NCI-H226 (cell line): ENCODE measurements at places on chromosomes 5 and 9.

DNA sequence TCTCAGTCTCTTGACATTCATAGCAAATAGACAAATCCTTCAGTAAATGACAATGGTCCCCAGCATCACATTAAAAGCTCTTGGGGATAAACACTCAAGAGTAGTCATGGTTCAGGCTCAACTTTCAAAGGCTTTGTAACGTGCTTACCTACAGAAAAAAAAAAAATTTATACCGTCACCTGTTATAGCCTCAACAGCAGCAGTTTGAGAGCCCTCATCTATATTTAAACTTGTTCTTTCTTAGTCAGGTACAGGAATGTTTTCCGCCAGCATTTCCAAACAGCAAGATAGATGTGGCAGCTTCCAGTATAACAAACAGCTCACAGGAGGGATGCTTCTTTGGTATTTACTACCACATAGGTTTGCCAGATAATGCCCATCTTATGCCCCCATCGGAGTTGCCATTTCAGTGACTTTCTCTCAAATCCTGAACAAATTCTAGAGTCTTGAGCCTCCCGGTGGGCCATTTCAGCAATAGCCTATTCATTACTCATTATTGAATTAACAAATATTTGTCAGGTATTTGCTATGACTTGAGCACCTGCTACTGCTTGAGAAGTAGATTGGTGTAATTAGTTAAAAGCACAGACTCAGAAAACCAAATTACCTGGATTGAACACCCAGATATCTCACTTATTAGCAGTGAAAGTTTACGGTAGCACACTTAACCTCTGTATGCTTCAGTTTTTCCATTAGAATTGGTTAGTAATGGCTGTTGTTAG lies 470.0 kb downstream of the EBF1 start:
- DNase-seq: no peak

DNA sequence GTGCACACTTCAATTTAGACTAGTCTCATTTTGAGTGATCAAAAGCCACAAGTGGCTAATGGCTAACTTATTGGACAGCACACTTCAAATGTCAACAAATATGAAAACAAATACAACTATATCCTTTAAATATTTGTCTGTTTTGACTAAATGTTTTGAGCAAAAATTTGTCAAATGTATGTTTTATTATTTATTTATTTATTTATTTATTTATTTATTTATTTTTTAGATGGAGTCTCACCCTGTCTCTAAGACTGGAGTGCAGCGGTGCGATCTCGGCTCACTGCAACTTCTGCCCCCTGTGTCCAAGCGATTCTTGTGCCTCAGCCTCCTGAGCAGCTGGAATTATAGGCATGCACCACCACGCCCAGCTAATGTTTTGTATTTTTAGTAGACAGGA lies 1392.1 kb upstream of the WWC1 start:
- no peak for DNase-seq

DNA sequence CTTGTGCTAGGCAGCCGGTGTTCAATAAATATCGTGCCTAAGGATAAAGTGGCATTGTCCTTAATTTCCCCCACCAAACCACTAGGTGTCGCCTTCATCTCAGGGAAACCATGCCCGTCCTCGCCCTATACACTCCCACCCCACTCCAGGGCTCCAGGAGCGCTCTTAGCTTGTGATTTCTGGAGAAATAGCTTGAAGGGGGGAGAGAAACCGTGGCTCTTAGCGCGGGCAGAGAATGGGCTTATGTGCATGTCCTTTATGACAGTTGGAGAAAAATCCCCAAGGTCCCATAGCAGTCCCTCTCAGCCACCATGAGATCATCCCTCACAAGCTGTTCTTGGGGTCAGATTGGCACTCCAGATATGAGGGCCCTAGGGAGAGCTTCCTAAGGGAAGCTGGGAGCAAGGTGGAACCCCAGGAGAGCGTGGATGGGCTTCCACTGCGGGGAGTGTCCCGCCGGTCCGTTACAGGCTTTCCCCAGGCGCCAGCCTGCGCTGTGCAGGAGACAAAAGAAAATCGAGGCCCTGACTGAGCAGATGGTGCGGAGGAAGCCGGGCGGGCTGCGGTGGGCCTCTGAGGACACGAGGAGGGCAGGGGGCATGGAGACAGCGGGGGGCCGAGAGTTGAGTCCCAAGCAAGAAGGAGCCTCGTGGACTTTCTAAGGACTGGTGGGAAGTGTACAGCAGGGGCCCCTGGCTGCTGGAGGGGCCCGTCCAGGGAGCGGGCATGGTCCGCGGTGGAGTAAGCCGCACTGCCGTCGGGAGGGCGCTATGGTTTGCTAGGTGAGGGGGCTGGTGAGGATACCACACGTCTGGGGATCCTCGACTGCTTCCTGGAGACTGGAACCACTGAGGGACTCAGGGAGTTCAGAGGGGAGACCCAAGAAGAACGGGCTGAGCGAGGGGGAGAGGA lies 750 bp upstream of the NPR2 start:
- peak; percentile 25 for DNase-seq

DNA sequence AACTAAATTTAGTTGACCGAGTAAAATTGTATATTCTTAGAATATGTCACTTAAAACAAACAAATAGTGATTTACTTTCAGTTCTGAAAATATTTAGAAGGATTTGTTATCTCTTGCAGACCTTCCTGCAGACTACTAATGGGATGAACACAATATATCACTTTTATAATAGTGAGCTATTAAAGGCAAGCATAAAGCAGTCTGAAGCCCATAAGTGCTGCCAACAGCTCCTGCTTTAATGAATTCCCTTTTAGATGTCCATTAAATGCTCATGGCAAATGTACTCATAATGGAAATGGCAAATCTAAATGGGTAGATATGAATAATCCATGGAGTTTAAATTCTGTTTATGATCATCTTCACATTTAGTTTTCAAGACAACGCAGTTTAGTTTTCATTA lies 170.2 kb downstream of the RANBP17 start:
- no peak for DNase-seq
